ENCODE measurements at places on chromosomes 1 and 21. TPM values are rescaled to one million over a fixed set of nuclear protein-coding genes. Genes with fewer than 3 reads are reported as not detected.

PIK3R3 gene
- total RNA-seq = 1.3 TPM

SLAMF7 gene
- total RNA-seq = 93.5 TPM

RHEX gene
- total RNA-seq = not detected

KCNA3 gene
- total RNA-seq = 16.2 TPM

IRF6 gene
- 1.2 TPM for total RNA-seq

DNA sequence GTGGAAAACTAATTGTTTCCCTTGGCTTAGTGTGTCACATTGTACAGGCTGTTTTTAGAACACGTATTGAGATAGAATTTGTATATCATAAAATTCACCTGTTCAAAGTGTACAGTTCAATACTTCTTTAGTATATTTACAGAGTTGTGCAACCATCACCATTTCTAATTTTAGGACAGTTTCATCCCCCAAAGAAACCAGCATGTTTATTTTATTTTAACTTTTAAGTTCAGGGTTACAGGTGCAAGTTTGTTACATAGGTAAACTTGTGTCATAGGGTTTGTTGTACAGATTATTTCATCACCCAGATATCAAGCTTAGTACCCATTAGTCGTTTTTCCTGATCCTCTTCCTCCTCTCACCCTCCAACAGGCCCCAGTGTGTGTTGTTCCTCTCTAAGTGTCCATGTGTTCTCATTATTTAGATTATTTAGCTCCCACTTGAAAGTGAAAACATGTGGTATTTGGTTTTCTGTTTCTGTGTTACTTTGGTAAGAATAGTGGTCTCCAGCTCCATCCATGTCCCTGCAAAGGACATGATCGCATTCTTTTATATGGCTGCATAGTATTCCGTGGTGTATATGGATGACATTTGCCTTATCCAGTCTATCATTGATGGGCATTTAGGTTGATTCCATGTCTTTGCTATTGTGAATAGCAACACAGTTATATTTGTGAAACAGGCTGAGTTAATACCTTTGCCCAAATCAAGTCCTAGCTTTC, 35.2 kb upstream of the DHCR24 start:
- no peaks in the 10 kb centered on the region for H3K36me3 ChIP-seq
- H3K4me1 ChIP-seq = no peaks in the 10 kb centered on the region
- H3K4me3 ChIP-seq = no peak overlapping the region
- DNase-seq = no peak
- H3K27me3 ChIP-seq = peaks cover 2% of the 10 kb centered on the region
- no peak overlapping the region for H3K27ac ChIP-seq

DNA sequence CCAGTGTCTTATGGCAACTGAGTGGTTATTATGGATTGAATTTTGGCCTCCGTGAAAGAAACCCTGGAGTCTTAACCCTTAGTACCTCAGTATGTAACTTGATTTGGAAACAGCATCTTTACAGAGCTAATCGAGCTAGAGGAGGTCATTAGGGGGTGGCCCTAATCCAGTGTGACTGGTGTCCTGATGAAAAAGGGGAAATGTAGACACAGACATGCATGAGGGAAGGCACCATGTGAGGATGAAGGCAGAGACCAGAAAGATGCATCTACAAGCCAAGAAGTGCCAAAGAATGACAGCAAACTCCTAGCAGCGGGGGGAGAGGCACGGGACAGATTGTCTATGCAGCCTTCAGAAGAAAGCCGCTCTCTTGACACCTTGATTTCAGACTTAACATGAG, 14.7 kb downstream of the DOP1B start:
- peaks cover 13% of the 10 kb centered on the region for H3K4me1 ChIP-seq
- peaks cover 22% of the 10 kb centered on the region for H3K36me3 ChIP-seq
- no peak overlapping the region for H3K27ac ChIP-seq
- no peak overlapping the region for H3K4me3 ChIP-seq

GRCh38 chr1:151741516-151741915, 20.2 kb downstream of the RIIAD1 start:
- peaks cover 4% of the 10 kb centered on the region for H3K4me1 ChIP-seq
- H3K27me3 ChIP-seq = peaks cover 5% of the 10 kb centered on the region
- H3K36me3 ChIP-seq = peaks cover 3% of the 10 kb centered on the region
- no peak for DNase-seq
- H3K4me3 ChIP-seq = no peak overlapping the region

DNA sequence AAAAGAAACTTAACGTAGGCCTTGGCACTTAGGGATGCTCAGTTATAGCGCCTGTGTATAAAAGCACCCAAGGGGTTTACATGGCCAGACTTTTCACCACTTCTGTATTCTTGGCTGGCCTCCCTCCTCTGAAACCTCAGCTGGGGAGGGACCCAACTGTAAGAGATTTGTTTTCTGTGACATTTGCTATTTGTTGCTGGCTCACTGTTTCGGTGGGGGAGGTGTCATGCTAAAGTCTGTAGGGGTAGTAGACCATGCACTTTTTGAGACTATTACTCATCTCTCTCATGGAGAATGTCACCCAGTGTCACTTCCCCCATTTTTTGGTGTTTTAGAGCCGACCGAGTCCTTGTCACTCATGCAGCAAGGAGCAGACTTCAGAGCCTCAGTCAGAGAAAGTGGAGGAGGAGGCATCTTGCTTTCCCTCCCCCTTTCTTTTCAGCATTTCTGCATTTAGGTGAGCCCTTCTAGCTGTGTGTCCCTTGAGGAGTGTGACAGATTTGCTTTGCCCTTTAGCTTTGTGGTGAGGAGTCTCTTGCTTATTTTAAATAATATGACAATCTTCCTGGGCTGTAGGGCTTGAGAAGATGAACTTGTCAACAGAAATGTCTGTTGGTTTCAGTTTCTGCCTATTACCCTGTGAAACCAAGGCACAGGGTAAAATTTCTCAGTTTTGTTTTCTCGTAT, 160.1 kb downstream of the FASLG start:
- H3K4me3 ChIP-seq = peak overlapping the region; percentile 43
- peak; percentile 88 for DNase-seq
- peak overlapping the region; percentile 83 for H3K27ac ChIP-seq
- H3K36me3 ChIP-seq = peaks cover 7% of the 10 kb centered on the region

DNA sequence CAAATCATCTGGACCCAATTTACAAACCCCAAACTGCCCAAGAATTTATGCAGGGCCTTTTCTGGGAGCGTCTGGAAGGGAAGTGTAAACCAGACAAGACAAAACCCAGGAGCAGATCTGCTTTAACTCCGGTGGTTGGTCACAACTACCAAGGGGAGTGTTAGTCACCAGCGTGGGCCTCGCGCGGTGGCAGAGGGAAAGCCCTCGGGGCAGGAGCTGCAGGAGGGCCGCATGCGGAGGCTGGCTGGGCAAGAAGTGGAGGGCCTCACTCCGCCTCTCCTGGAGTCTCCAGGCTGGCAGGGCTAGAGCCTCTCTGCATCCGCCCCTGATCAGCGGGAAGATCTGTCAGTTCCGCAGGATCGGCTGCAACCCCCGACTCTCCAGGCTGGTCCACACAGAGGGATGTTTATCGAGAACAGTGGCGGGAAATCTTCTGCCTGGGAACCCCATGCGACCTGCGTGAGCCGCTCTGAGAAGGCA, 2.0 kb downstream of the COL24A1 start:
- no peaks in the 10 kb centered on the region for H3K36me3 ChIP-seq
- peaks cover 32% of the 10 kb centered on the region for H3K27me3 ChIP-seq
- H3K4me3 ChIP-seq = no peak overlapping the region

DNA sequence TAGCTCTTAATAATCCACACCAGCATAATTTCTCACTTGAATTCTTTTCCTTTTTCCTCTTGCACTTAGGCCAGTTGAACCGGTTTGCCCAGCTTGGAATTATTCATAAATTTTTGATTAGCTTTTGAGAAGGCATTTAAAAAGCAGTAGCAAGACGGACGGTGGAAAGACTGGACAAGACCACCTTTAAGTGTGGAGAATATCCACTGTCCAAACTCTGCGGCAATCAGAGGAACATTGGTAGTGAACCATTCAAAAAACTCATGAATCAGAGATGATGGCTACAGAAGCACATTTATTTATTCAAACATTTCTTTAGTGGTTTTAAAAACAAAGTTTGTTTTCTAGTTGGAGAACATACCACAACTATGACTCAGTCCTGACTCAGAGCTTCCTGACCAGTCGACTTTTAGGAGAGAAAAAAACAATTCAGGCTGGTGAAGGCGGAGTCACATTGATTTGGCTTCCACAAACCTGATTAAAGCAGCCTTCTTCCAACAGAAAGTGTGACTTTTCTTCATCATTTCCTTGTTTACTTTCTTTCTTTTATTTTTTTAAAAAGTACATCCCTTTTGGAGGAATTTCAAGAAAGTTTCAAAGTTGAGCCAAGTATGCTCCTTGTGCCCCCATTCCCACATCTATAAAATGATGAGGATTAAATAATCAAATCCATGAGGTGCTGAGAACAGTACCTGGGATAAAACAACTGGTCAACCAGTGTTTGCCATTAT, 128.8 kb downstream of the ADSS2 start:
- peak; percentile 57 for DNase-seq
- peak overlapping the region; percentile 77 for H3K27ac ChIP-seq
- peak overlapping the region; percentile 24 for H3K4me3 ChIP-seq
- H3K4me1 ChIP-seq = peaks cover 44% of the 10 kb centered on the region

DNA sequence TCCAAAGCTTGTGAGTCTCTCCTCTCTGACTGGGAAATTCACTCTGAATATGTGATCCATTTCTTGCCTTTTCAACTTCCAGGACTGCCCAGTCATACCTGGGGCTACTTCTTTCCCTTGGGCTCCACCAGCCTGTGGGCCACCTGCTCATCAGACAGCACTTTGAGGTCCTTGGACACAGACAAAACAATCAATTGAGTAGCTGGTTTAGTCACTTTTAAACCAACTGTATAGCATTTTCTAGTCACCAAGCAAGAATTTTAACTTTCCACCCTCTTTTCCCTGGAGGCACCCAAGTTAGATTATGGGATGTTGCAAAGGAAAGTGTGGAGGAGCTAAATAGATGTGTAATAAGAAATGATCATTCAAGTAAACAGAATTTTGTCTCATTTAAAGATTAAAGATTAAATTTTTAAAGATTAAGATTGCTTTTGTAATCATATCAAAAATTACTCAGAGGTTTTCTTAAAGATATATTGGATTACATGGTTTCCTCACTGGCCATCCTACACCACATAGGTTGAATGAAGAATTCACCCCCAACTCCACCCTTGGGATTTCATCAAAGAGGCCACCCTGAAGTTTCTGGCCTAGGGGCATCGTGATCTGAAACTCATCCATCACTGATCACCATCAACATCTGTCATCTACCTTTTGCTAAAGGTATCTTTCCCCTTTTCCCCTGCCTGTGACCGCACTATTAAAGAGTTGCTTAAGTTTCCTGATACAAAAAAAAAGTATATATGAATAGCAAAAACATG, 219.2 kb upstream of the NR5A2 start:
- no peaks in the 10 kb centered on the region for H3K36me3 ChIP-seq
- no peak overlapping the region for H3K27ac ChIP-seq
- peaks cover 20% of the 10 kb centered on the region for H3K27me3 ChIP-seq
- DNase-seq = no peak
- H3K4me3 ChIP-seq = no peak overlapping the region

GRCh38 chr1:245168086-245168485, 13.3 kb downstream of the KIF26B start:
- H3K27me3 ChIP-seq = peaks cover 45% of the 10 kb centered on the region
- no peak overlapping the region for H3K4me3 ChIP-seq
- no peaks in the 10 kb centered on the region for H3K36me3 ChIP-seq
- DNase-seq = no peak

GRCh38 chr1:151098126-151098525, 27.6 kb downstream of the GABPB2 start:
- no peak for DNase-seq
- H3K4me3 ChIP-seq = no peak overlapping the region
- no peaks in the 10 kb centered on the region for H3K4me1 ChIP-seq
- H3K27me3 ChIP-seq = no peaks in the 10 kb centered on the region
- H3K36me3 ChIP-seq = peaks cover 6% of the 10 kb centered on the region

DNA sequence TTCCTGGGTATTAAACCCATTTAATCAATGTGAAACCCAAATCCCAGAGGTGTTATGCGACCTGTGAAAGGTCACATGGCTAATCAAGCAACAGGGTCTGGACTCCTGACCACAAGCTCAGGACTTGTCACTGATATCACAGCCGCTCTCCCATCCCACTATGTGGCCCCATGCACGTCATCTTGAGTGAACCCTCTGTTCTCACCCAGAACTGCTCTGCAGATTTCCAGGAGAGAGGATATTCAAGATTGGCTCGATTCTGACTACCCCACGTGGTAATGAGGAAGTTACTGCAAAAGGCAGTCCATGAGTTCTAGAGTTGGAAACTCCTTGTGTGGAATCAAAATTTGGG, 173.5 kb upstream of the ETV3 start:
- H3K4me3 ChIP-seq = no peak overlapping the region
- no peaks in the 10 kb centered on the region for H3K36me3 ChIP-seq
- peaks cover 16% of the 10 kb centered on the region for H3K27me3 ChIP-seq
- H3K4me1 ChIP-seq = no peaks in the 10 kb centered on the region
- no peak for DNase-seq

DNA sequence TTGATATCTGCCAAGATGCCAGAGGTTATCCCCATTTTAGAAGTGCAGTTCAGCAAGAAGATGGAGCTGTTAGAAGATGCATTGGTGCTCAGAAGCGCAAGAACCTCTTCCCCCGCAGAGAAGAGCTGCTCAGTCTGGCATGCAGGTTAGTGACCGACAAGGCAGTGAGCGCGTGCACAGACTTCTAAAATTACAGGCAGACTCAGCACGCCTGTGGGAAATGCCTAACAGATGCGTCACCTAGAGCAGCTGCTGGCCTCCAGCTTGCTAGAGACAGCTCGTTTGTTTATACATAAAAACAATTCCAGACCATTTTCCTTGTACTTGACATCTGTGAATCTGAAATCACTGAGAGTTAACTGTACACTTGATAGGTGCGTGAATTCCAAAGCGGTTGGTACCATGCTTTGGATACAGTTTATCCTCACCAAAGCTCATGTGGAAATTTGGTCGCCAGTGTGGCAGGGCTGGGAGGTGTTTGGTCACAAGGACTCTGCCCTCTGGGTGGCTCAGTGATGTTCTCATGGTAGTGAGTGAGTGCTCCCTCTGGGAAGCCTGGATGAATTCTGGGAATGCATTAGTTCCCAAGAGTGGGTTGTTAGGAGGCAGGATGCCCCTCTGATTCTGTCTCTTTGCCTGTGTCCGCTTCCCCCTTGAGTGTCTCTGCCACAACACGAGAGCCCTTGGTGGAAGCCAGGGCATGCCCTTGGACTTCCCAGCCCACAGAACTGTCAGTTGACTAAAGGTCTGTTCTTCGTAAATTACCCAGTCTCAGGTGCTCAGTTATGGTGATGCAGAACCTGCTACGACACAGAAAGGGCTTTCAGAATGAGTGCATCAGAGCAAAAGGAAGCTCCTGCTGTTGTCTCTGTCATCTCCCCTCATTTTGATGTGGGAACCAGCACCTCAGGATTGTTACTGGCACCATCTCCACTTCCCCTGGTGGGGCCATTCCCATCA, 24.4 kb downstream of the SNAP47 start:
- H3K27ac ChIP-seq = peak overlapping the region; percentile 12
- no peaks in the 10 kb centered on the region for H3K27me3 ChIP-seq
- H3K36me3 ChIP-seq = peaks cover 25% of the 10 kb centered on the region
- H3K4me3 ChIP-seq = no peak overlapping the region
- H3K4me1 ChIP-seq = peaks cover 61% of the 10 kb centered on the region

GRCh38 chr1:9874412-9874811, 35.7 kb downstream of the CTNNBIP1 start:
- no peak for DNase-seq
- H3K27ac ChIP-seq = no peak overlapping the region
- H3K36me3 ChIP-seq = no peaks in the 10 kb centered on the region

Data from activated CD8-positive, alpha-beta T cell treated with anti-CD3 and anti-CD28 coated beads for 36 hours (primary cell).